Stimulated activated naive CD4-positive, alpha-beta T cell treated with Interleukin-2 at 50 U/mL for 16 hours (primary cell): ENCODE measurements at places on chromosomes 1 and 21.

- no peak for DNase-seq
Measured at GRCh38 chr1:108832929-108833328, 24.0 kb downstream of the AKNAD1 start.

- no peak for DNase-seq
Measured at GRCh38 chr1:234971586-234972297, 156.9 kb downstream of the TOMM20 start.

GRCh38 chr1:50568782-50569181 lies 145.5 kb upstream of the DMRTA2 start:
- no peak for DNase-seq

DNA sequence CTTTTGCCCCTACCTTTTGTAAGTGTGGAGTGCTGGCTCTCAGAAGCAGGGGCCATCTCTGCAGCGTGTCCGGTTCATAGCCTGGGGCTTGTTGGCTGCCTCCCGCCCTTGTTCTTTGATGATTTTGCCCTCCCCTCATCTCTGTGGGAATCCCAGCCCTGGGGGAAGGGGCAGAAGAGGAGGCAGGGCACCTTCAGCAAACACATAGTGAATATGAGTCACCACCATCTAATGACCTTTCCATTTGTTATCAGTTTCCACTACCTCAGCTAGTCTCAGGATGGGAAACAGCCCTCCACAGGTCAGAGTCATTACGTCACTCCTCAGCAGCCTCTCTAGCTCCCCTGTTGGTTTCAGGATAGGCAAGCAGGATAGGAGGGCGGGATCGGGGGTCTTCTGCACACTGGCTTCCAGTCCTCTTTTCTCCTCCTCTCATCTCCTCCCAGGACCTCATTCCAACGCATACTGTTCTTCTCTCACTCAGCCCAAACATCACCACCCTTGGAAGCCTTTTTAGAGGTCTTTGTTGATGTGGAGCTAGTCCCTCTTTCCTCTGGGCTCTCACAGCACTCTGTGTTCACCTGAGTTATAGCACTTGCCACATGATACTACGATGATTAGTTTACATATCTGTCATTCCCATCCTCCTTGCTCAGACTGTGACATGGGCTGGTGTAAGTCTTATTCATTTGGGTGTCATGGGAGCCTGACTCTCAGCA lies 15.8 kb downstream of the GADD45A start:
- no peak for DNase-seq

DNA sequence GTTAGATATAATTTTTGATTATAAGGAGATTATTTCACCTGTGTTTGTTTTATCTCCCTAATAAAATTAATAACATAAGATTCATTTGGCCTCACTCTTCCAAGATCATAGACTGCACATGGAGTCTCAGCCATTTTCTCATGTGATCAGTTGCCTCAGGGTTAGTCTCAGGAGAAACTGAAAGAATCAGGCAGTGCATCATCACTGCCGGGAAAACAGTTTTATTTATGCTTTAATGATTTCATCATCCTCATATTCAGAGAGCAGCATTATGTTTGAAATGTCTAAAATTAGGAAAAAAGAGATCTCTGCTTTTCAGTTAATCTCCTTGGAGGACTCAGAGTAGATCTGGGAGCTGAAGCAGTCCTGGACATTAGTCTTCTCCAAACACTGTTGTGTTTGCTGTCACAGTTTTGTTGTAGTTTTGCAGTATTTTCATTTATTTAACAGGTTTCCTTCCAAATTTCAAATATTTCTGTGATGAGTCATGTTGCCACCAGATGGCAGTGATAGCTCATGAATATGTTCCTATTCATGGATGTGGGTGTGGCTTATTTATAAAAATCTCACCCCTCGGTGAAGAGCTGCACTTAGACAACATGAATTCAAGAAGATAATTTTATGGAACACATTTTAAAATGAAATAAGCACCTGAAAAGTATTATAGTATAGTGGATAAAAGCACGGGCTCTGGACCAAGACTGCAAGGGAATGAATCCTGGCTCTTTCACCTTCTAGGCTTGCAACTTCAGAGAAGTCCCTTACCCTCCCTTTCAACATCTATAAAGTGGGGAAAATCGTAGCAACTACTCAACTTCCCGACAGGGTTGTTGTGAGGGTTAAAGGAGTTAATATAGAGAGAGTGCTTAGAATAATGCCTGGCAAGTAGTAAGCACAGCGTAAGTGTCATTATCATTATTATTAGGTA lies 31.2 kb downstream of the CHD1L start:
- no peak for DNase-seq

DNA sequence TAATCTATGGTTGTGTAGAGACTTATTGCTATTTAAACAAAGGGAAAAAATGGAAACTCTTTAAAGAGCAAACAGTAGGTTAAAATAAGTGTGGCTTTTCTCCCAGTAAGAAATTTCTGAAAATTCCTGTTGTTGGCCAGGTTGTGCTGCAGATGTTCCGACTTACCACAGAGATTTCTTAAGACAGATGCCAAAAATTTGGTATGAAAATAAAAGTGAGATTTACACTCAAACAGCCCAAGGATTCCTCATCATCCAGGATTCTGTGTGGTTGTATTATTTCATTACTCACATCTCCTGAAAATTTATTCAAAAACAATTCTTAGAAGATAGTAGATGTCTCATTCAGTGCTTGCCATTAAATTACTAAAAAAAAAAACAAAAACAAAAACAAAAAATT lies 296.7 kb upstream of the PTBP2 start:
- DNase-seq = no peak

GRCh38 chr1:234533975-234534876 lies 55.2 kb upstream of the TARBP1 start:
- no peak for DNase-seq

- DNase-seq = no peak
Measured at GRCh38 chr1:42937141-42937696, 21.4 kb downstream of the SLC2A1 start.

GRCh38 chr21:19236209-19236608 lies 832.6 kb upstream of the TMPRSS15 start:
- no peak for DNase-seq

GRCh38 chr1:183131166-183131565 lies 54.9 kb upstream of the LAMC2 start:
- no peak for DNase-seq

- DNase-seq = no peak
Measured at GRCh38 chr1:53325326-53326087, 2.4 kb downstream of the LRP8 start.

GRCh38 chr1:215479567-215479966 lies 87.5 kb upstream of the KCTD3 start:
- no peak for DNase-seq

DNA sequence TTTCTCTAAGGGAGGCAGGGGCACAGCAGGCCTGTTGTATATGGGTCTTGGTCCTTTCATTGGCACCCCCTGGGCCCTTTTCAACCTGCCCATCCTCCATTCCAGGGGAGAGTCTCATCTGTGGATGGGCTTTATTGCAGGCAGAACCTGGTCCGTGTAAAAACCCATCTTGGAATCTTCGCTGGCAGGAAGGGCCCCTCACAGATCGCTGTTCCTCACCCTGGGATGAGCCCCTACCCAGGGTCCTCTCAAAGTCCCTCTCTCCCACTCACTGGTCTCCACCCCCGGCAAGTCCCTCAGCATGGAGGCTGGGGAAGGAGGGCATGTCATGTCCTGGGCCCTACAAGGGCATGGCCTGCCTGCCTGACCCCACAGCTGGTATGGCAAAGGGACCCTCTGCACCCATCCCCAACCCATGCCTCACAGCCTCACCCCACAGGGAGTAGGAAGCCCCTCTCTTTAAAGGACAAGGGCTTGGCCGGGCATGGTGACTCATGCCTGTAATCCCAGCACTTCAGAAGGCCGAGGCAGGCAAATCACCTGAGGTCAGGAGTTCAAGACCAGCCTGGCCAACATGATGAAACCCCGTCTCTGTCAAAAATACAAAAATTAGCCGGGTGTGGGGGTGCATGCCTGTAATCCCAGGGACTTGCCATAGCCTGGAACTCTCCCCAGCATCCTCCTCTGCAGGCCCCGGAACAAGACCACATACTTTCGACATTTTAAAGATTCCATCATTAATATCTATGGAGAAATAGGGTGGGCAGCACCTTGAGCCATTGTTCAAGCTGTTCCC lies 13.2 kb upstream of the CDA start:
- no peak for DNase-seq

GRCh38 chr1:8065369-8065768 lies 39.3 kb upstream of the ERRFI1 start:
- DNase-seq = no peak
